Stimulated activated naive CD4-positive, alpha-beta T cell treated with Interleukin-2 at 50 U/mL for 16 hours (primary cell): ENCODE measurements at places on chromosomes 12 and 14.

DNA sequence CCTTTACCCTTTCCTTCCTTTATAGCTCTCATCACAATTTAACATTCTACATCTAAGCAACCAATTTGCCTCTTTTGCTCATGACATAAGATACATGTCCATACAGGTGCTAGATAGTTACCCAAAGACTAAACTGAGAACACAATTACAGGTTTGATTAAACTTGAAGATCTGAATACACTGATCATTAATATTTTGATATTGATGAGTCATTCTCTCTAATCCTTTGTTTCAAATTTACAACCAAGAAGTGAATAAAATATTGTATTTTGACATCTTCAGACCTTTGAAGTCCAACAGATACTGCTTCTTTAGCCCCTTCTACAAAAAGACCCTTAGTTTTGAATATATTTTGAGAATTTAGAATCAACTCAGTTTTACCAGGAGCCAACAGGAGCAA, 2.6 kb downstream of the NAP1L1 start:
- no peak for DNase-seq

DNA sequence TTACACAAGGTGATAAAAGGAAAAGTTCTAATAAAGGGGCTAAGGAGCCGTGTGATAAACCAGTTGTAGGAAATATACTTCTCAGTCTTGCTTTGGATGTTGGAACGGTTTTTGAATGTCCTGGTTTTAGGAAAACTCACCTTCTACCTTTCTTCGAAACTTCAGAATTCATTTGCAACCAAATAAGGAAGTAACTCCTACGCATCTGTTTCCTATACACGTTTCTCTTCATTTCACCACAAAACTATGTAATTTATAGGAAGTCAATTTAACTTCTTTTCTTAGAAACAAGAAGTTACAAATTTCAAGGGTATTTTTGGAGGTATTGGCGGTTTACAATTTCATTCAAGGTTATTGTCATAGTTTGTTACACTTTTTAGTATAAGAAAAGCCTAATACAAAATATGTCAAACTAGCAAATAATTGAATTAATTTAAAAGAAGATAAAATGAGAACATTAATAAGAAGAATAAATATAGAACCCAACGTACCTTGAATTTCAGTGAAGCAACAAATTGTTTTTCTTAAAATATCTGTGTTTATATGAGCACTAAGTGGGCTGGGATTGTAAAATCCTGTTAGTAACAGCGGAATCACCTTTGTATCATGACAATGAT, 33.2 kb upstream of the CD69 start:
- no peak for DNase-seq

- no peak for DNase-seq
These were observed 103.5 kb downstream of the WSCD2 start for GRCh38 chr12:108232565-108232964.

GRCh38 chr14:20782280-20782890, 1.3 kb downstream of the RNASE6 start:
- no peak for DNase-seq
